ENCODE measurements at places on chromosomes 5 and 9.

DNA sequence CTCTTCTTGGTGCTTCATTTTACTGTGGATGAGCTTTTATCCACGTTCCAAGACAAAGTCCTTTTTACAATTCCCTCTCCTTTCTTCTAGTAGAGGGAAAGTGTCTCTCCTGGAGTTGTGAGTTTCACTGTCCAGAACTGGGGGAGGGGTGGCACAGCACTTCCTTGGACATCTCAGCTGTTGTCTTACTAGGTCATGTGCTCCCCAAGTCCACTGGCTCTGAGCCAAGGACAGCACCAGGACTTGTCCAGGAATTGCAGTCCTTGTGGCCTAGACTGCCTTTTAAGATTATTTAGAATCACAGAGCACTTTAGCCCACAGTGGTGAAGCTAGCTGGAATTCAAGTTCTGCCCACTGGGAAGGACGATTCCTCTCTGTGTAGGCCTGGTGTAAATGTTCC, 700.2 kb upstream of the PTPRD start:
- DNase-seq, result no peak

DNA sequence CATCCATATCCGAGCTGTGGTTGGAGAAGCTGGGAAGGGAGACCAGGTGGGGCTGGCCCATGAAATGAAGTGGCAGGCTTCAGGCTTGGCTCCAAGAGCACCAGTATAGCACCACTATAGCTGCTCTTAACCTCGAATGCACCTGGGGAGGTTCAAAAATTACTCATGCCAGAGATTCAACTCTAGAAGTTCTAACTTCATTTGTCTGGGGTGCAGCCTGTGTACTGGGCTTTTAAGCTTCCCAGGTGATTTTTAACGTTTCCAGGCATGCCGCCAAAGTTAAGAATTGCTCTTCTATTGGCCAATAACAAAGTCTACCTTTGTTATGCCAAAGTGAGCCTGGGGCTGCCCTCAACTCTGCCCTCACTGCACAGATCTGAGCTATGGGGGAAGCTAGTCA, 458 bp downstream of the PRSS3 start:
- no peak for DNase-seq

DNA sequence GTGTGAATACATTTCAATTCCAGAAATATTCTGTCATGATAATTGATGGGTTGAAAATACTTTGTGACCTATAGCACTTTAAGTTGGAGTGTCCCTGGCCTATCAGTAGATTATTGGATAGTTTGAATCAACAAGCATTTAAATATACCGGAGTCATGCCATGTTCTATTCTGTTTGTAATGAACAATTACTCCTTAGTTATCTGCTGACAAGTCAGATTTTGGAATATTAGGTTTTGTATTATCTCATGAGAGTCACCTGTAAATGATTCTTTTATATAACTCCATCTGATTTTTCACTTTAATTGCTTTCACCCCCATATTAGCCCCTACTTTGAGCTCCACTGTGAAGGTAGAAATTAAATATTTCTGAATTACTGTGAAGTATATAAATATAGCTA, 92.5 kb upstream of the SH3GL2 start:
- DNase-seq, result no peak

DNA sequence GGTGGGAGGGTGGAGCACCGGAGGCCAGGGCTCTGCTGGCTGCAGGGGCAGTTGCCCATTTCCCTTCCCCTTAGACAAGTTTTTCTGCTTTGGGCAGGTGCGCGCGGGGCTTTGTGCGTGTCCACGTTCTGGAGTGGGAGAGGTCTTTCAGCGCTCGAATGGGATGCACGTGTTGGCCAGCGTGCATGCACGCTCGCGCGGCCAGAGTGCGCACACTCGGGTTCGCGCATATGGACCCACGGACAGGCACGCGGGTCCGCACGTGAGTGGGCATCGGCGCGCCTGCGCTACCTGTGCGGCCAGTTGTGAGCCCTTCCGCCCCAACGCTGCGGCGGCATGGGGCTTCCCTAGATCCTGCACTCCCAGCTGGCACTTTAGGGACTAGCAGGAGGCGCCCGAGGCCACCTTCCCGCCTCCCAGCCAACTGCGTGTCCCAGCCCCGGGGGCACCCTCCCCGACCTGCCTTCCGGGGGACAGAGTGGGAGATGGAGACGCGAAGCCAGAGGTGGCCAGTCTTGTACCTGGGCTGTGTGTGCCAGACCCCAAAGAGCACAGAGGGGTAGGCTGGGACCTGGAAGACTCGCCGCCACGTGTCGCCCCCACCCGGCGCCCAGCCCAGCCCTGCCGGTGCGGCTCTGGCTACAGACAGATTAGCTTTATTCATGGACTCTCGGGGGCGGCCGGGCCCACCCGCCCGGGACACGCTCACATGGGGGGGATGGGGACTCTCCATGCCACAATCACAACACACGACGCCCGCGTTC, 9.8 kb upstream of the GPRIN1 start:
- no peak for DNase-seq

All from stimulated activated CD8-positive, alpha-beta memory T cell treated with anti-CD3 and anti-CD28 coated beads, Interleukin-7, amount 100 ng/mL, for 24 hours (primary cell).